ENCODE measurements at places on chromosomes 1 and 21.

GRCh38 chr1:59237900-59238299 lies 59.0 kb upstream of the FGGY start:
- peak; percentile 55 for DNase-seq

GRCh38 chr1:244226435-244226834 lies 175.4 kb downstream of the ZBTB18 start:
- DNase-seq: peak; percentile 29

DNA sequence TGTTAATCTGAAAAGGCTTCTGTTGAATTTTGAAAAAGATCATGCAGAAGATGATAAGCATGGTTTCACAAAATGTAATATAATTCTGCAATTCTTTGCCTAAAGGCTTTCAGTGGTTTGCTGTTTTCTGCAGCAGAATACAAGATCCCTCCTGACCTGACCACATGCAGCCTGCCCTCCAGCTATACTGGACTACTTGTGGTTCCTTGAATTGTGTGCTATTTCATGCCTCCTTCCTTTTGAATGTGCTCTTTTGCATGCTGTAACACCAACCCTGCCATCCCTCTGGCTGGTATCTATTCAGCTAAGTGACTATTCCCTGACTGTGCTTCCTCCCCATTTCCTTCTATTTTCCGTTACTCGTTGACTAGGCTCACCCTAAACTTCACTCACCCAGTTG lies 55.5 kb downstream of the CACNA1E start:
- no peak for DNase-seq

DNA sequence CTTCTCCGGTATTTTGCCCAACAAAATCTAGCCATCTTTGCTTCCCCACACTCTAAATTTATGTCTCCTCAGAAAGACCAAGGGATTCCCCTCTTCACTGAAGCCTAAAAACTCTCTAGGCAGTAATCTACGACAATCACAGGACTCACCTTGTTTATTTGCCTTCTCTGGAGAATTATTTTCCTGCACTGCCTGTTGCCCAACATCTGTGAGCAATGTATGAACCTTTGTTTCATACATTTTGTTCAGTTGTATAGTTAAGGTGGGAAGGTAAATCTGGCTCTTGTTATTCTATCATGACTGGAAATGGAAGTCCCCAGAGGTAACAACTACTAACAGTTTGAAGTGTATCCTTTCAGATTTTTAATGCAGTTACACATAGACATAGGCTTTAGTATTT lies 2.2 kb downstream of the COPA start:
- no peak for DNase-seq

DNA sequence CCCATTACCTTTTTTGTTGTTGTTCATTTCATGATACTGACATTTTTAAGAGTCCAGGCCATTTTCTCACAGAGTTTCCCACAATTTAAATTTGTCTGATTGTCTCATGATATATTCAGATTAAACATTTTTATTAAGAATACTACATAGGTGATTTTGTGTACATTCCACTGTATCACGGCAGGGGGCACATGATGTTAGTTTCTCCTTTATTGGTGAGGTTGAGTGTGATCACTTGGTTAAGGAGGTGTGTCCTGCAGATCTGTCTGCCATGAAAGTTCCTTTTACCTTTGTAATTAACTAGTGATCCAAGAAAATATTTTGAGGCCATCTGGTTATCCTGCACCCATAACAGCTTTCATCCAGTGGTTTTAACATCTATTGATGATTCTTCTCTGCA lies 11.8 kb downstream of the RTCA start:
- no peak for DNase-seq

GRCh38 chr1:45103534-45103933 lies 91.5 kb downstream of the UROD start:
- DNase-seq: peak; percentile 2

DNA sequence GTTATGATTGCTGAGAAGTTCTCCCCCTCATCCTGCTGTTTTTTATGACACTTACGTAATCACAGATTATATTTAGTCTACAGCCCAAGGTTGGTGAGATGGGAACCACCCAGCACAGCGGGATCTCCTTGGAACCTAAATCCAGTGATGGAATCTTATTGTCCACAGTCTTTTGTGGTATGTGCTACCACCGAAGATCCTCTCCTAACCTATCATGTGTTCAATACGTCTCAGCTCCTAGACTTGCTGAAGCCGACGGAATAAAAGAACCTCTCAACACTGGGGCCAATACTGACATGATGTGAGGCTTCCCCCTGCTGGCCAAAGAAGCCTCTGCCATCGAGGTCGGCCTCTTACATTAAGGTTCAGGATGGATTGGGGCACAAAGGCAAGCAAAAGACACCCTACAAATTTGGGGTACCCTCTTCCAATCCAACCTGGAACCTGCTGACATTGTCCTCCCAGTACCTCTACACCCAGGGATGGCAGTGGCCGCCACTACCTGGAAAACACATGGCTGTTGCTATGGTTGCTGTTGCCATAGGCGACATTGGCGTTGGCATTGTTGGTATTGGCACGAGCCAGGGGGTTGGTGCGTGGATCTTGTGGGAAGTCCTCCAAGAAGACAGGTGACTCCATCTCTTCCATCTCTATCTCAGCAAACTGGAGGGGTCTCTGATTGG lies 19.4 kb upstream of the KIF21B start:
- DNase-seq: peak; percentile 48

DNA sequence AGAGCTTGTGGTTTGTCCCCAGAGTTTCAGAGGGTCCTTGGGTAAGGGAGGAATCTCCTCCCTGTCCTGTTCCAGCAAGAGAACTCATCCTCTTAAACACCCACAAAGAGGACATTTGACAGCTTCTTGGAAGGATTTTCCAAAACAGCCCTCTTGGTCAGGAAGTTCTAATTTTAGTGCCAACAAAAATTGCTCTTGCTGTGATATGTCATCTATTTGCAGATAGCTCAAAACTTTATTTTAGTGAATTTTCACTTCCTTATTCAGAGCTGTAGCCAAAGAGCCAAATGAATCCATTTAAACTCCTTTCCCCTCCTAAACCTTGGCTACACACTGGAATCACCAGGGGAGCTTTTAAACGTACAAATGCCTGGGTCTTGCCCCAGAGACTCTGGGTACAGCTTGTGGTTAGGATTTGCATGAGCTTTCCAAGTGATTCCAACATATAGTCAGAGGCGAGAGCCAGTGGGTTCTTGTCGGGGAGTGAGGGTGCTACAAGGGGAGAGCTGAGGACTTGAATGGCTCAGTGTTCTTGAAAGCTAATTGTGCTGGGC lies 11.8 kb upstream of the RASSF5 start:
- no peak for DNase-seq

- no peak for DNase-seq
Observed at GRCh38 chr1:12296623-12297022, 66.8 kb downstream of the VPS13D start.

- DNase-seq: no peak
Observed at GRCh38 chr1:163372576-163372975, 50.8 kb downstream of the NUF2 start.

DNA sequence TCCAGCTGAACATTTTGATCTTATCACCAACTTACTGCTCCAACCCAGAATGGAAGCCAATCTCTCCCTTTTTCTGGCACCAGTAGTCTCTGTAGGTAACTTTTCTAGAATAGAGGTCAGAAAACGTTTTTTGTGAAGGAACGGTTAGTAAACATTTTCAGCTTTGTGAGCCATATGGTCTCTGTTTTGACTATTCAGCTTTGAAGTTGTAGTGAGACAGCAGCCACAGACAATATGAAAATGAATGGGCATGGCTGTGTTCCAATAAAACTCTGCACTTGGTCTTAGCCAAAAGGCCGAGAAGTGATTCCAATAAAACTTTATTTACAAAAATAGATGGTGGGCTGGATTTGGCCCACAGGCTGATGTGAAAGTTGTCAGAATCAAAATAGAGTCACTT lies 28.9 kb downstream of the MAP10 start:
- no peak for DNase-seq

DNA sequence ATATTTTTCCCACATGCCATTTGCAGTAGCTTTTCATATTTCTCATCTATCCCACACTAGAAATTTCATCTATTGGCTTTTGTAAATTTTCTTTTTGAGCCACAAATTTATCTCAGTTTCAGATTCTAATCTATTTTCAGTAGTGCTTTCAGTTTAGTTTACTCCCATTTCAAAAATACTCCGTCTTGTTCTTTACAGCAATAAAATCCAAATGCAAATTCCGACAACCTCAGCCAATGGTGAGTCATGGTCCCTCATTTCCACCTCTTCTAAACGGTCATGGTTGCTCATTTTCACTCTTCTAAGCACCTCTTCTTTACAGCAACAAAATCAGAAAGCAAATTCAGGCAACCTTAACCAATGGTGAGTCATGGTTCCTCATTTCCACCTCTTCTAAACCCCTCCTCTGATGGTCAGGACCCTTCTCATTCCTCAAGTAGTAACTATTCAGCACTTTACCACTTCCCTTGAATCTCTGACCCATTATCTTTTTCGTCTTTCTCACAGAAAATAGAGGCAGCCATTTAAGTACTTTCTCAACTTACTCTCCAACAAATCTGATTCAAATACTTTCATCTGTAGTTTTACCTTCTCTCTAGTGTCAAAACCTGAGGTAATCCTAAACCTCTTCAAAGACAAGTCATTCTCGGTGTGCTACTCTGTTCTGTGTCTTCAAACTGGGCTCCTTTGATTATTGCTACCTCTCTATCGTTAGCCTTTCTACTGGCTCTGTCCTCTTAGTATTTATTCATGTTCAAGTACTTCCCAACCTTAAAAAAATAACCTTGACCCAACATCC lies 34.4 kb downstream of the C21orf91 start:
- no peak for DNase-seq

- DNase-seq: no peak
Observed at GRCh38 chr1:190244406-190244805, 233.3 kb downstream of the BRINP3 start.

DNA sequence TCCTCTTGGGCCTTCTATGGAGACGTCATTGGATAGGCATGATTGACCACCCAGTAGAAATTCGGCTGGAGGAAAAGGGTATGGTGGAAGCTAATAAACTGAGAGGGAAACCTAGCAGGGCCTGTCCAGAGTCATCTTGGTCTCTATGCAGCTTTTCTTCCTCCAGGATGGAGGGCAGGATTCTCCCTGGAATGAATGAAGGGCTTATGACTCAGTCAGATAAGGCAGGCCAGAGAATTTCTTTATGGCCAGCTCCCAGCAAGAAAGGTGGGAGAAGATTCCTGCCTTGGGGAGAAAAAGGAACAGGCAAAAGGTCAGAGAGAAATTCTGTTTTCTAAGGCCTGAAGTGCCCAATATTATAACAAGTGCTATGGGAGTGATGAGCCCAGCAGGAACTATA lies 17.1 kb downstream of the FBLIM1 start:
- peak; percentile 11 for DNase-seq

DNA sequence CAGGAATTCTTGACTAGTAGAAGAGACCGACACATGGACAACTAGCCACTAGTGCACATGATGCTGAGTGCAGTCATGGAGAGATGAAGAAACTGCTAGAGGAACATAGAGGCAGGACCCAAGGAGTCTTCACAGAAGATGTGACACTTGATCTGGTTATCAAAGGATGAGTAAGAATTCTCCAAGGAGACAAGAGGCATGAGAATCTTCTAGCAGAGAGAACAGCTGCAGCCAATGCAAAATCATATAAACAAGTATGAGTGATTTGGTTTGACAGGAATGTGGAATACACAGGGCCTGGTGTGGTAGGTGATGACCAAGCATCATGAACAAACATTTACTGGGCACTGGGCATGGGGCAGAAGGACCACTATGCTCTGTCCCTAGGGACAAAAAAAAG lies 140.9 kb upstream of the CTTNBP2NL start:
- DNase-seq: no peak

- DNase-seq: no peak
Observed at GRCh38 chr1:151584278-151584677, 27.6 kb upstream of the SNX27 start.

- DNase-seq: no peak
Observed at GRCh38 chr1:9827558-9828185, 3.9 kb upstream of the CLSTN1 start.

GRCh38 chr1:203934651-203935050 lies 73.3 kb downstream of the SNRPE start:
- DNase-seq: no peak

- DNase-seq: no peak
Observed at GRCh38 chr1:71464016-71464415, 383.2 kb upstream of the ZRANB2 start.

GRCh38 chr1:40699787-40700186 lies 8.3 kb downstream of the NFYC start:
- DNase-seq: no peak

- DNase-seq: no peak
Observed at GRCh38 chr1:19156676-19157075, 53.4 kb downstream of the UBR4 start.

DNA sequence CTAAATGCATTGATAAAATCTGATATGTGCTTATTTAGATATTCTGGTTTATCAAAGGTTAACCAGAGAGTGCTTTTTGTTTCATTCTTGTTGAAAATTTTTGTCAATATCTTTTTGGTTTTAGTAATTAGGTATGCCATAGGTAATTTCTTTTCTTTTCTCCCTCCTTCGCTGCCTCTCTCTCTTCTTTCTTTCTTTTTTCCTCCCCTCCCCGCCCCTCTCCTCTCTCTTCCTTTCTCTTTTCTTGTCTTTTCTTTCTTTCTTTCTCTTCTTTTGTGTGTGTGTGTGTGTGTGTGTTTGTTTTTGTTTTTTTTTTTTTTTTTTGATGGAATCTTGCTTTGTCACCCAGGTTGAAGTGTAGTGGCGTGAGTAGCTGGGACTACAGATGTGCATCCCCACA lies 14.4 kb upstream of the MACF1 start:
- no peak for DNase-seq

- DNase-seq: no peak
Observed at GRCh38 chr1:174266476-174266875, 107.2 kb downstream of the RABGAP1L start.

GRCh38 chr1:53628286-53628955 lies 110.5 kb downstream of the GLIS1 start:
- no peak for DNase-seq

GRCh38 chr1:43439781-43440180 lies 13.9 kb downstream of the HYI start:
- no peak for DNase-seq

DNA sequence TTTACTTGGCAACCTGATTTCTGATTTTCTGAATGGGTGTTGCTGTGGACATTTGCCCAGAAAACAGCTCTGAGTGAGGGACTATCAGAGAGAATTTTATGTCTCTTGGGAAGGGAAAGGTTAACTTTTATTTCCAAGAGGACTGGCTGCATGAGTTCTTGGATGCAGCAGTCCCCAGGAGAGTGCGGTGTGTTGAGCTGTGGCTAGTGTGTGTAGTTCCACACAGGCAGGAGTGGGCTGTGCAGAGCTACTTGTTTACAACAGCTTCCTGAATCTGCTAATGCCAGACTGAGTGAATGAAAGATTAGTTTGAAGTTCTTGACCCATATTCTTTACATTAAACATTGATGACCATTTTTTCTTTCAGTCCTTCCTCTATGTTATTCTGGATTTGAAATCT lies 41.0 kb upstream of the APOBEC4 start:
- no peak for DNase-seq

DNA sequence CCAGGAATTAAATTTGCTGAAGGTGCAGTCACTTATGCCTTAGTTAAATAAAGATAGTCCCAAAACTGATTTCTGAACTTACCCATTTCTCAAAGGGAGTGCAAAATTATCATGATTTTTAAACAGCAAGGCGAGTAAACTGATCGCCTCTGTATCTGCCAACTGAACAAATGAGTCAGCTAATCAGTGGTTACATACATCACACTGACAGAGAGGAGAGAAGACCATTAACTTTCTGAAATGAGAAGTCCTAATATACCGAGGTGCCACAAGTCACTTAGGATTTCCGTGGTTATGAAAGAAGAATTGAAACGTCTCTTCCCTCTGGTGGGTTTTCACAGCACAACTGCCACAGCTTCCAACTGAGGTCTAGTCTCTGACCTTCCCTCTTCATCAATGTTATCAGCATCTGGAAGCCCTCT lies 400.7 kb downstream of the SMYD3 start:
- DNase-seq: no peak

- DNase-seq: no peak
Observed at GRCh38 chr1:80919426-80919825, 881.3 kb upstream of the ADGRL2 start.
